ENCODE measurements at places on chromosomes 13 and 19. TPM values are rescaled to one million over a fixed set of nuclear protein-coding genes. Genes with fewer than 3 reads are reported as not detected.

MEIOSIN gene
- total RNA-seq: not detected

ZNF443 gene
- 1.2 TPM for total RNA-seq

YIPF2 gene
- total RNA-seq: 104 TPM

JAK3 gene
- 0.49 TPM for total RNA-seq

DNA sequence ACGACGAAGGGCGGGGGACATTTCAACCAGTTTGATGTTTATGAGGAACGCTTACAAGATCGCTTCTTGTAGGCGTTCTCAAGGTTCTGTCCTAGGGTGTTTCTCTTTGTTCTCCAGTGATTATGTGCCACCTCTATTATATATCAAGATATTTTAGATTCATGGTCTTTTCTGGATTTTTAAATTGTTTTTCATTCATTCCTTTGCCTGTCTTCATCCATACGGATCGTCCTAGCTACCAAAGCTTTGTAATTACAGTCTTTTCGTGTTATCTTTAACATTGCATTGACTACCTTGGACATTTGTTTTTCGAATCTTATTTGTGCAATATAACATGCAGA lies 342 bp upstream of the EID2 start:
- H3K27ac ChIP-seq: peak overlapping the region; percentile 97
- peaks cover 6% of the 10 kb centered on the region for H3K27me3 ChIP-seq
- no peak for DNase-seq
- peak overlapping the region; percentile 96 for H3K4me3 ChIP-seq

DNA sequence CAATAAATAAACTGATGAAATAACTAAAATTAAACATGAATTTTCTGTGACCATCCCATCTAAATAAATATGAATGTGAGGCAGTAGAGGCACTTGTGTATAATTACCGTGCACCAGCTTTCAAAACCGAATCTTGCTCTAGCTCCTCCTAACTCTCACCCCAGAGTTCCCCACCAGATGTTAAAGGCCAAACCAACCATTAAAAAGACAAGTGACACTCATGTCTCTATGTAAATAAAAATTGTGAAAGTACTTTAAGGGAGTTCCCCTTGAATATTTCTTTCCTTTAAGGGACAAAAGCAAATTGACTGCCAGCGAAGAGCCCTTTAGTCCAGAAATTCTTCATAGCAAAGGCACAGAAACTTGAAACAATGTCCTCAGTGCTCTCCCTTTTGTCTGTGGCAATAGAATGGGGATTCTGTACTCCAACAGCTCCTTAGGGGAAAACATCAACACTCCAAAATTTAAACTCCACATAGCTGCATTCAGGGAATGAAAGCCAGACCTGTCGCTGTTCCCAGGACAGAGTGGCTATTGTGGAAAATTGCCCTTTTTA lies 101.7 kb upstream of the SOX21 start:
- H3K27me3 ChIP-seq: peaks cover 2% of the 10 kb centered on the region
- H3K4me1 ChIP-seq: no peaks in the 10 kb centered on the region
- H3K27ac ChIP-seq: no peak overlapping the region
- H3K36me3 ChIP-seq: no peaks in the 10 kb centered on the region
- no peak for DNase-seq

- H3K4me1 ChIP-seq: peaks cover 19% of the 10 kb centered on the region
- H3K27ac ChIP-seq: no peak overlapping the region
- no peak overlapping the region for H3K4me3 ChIP-seq
- H3K27me3 ChIP-seq: no peaks in the 10 kb centered on the region
These were observed 68.1 kb upstream of the HTR2A start for GRCh38 chr13:46964789-46965527.

GRCh38 chr19:18254546-18255503 lies 19.4 kb downstream of the IQCN start:
- no peaks in the 10 kb centered on the region for H3K36me3 ChIP-seq
- H3K27ac ChIP-seq: no peak overlapping the region
- H3K4me3 ChIP-seq: no peak overlapping the region
- H3K4me1 ChIP-seq: peaks cover 5% of the 10 kb centered on the region

- H3K27ac ChIP-seq: no peak overlapping the region
- no peak for DNase-seq
- H3K36me3 ChIP-seq: no peaks in the 10 kb centered on the region
- peaks cover 4% of the 10 kb centered on the region for H3K27me3 ChIP-seq
- peaks cover 11% of the 10 kb centered on the region for H3K4me1 ChIP-seq
These were observed 48.3 kb upstream of the RFXAP start for GRCh38 chr13:36770741-36771140.

GRCh38 chr13:25847145-25847544 lies 204.7 kb downstream of the SHISA2 start:
- peaks cover under 1% of the 10 kb centered on the region for H3K36me3 ChIP-seq
- H3K4me3 ChIP-seq: no peak overlapping the region
- H3K27me3 ChIP-seq: no peaks in the 10 kb centered on the region
- H3K4me1 ChIP-seq: no peaks in the 10 kb centered on the region
- H3K27ac ChIP-seq: no peak overlapping the region

DNA sequence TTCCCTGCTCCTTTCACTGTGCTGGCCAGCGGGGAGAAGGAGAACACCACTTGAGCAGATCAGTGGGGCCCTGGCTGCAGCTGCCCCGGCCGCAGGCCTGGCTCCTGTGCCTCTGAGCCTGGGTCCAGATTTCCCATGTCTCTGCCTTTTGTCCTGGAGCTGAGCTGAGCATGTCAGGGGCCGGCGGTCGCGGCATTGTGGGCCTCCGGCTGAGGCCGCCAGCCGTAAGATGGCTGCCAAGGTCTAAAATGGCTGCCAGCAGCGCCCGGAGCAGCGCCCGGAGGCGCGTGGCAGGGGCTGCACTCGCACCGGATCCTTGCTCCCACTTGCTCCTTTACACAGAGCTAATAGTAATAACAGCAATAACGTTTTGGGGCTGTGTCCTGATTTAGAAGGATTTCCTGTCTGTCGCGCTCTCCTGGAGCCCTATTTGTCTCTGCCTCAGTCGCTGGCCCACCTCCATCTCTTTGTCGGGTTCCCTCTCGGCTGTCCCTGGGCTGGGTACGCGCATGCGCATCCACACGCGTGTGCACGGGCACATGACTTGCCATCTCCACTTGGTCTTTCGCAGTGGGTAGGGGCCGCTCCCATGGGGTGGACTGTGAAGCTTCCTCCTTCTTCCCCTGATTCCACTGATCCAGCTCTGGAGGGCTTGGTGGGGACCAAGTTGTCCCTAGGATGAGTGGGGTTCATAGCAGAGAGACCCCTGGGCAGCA lies 32.1 kb downstream of the LYL1 start:
- H3K27ac ChIP-seq: 0 out of 2 replicates have a peak overlapping the region, but pooled peaks have one; percentile 14
- no peaks in the 10 kb centered on the region for H3K4me1 ChIP-seq
- no peak overlapping the region for H3K4me3 ChIP-seq
- DNase-seq: no peak
- peaks cover 1% of the 10 kb centered on the region for H3K27me3 ChIP-seq

DNA sequence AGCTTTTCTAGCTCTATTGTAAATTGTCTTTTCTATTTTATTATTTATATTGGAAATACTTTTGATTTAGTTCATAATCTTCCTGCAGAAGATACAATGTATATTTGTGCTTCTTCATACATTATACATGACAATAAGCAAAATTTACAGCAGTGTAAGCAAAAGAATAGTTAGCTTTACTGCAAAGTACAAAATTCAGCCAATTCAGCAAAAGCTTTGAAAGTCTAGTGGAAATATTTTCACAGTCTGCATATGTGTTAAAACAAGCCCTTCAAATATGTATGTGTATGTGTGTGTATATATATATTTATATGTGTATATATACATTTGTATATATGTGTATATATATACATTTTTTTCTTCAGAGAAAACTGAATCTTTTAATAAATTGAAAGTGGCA lies 879.1 kb downstream of the SLITRK1 start:
- no peaks in the 10 kb centered on the region for H3K4me1 ChIP-seq
- peaks cover 5% of the 10 kb centered on the region for H3K36me3 ChIP-seq
- no peak for DNase-seq
- no peak overlapping the region for H3K27ac ChIP-seq

DNA sequence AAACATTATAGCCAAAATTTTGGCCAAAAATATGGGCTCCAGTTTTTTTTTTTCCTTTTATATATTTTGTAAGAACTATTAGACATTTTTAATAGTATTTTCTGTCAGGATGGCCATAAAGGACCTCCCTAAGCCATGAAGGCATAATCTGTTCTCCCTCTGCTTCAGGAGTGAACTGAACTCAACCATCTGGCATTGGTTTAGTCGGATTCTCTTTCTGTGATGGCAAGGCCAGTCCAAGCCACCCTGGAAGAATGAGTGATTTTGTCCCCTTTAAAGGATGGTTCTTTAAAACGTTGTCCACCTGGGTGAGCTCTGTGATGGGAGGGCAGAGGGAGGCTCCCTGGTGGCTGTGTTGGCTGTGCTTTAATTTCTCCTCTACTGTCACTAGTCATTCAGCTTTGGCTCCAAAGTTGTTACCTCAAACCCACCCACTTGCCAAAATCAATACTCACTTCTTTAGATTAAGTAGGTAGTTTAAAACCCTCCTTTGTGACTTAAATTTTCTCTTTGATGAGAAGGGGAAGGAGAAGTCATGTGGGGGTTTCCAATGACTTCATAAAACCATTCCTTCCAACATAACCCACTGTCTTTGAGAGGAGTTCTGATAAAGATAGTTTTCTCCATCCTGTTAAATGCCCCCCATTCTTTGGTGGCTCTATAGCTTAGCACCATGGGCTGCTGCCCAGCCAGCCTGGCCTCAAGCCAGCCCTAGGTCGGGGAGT lies 4.4 kb downstream of the TNFRSF19 start:
- H3K27me3 ChIP-seq: no peaks in the 10 kb centered on the region
- H3K36me3 ChIP-seq: no peaks in the 10 kb centered on the region
- no peak overlapping the region for H3K27ac ChIP-seq
- DNase-seq: no peak
- H3K4me1 ChIP-seq: peaks cover 43% of the 10 kb centered on the region

GRCh38 chr19:48963371-48964204 lies 1.5 kb upstream of the FTL start:
- peaks cover 47% of the 10 kb centered on the region for H3K27me3 ChIP-seq
- H3K4me1 ChIP-seq: peaks cover 63% of the 10 kb centered on the region
- peak overlapping the region; percentile 99 for H3K27ac ChIP-seq
- peak; percentile 52 for DNase-seq
- H3K4me3 ChIP-seq: peak overlapping the region; percentile 100

GRCh38 chr19:6480848-6481415 lies 655 bp downstream of the DENND1C start:
- no peak for DNase-seq
- peaks cover 21% of the 10 kb centered on the region for H3K27me3 ChIP-seq
- H3K36me3 ChIP-seq: no peaks in the 10 kb centered on the region
- H3K27ac ChIP-seq: no peak overlapping the region

DNA sequence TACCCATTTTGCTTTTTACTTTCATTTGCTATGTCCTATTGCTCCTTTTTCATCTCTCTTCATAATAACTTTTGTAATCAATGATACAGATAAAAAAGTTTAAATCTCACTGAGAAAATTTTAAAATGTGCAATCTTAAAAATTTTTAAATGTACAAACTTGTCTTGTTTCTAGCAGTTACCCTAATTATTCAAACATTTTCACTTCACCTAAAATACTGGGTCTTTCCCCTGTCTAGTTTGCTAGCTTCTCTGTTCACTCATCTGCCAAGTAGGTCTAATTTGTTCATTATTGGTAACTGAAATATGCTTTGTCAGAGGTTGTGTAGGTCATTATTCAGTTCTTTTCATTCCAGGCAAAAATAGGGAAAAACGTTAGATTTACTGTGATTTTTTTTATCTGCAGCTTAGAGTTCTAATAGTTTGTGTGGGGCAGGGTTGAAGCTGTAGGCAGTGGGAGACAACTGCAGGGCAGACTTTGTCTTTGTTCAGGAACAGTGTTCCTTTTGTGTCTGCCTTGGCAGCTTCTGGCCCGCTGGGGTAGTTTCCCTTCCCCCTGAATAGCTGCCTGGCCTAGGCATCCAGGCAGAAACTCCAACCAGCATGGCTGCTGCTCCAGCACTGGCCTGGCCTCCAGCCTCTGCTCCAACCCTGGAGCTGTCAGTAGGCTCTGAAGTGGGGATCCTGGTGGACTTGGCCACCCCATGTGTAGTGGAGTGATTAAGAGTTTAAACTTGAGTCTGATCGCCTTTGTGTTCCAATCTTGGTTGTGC lies 48.5 kb downstream of the WDFY2 start:
- peaks cover 2% of the 10 kb centered on the region for H3K27me3 ChIP-seq
- DNase-seq: no peak
- peak overlapping the region; percentile 72 for H3K27ac ChIP-seq
- peak overlapping the region; percentile 26 for H3K4me3 ChIP-seq

- no peak overlapping the region for H3K4me3 ChIP-seq
- no peak for DNase-seq
- no peak overlapping the region for H3K27ac ChIP-seq
- H3K27me3 ChIP-seq: 0 out of 2 replicates have a peak, but pooled peaks cover 2% of the 10 kb centered on the region
- H3K4me1 ChIP-seq: peaks cover 7% of the 10 kb centered on the region
These were observed 5.8 kb upstream of the FCGRT start for GRCh38 chr19:49506575-49507105.
